ENCODE measurements at places on chromosomes 2 and 18.

- no peak for DNase-seq
These were observed 75.7 kb downstream of the TTC21B start for GRCh38 chr2:165877565-165878550.

DNA sequence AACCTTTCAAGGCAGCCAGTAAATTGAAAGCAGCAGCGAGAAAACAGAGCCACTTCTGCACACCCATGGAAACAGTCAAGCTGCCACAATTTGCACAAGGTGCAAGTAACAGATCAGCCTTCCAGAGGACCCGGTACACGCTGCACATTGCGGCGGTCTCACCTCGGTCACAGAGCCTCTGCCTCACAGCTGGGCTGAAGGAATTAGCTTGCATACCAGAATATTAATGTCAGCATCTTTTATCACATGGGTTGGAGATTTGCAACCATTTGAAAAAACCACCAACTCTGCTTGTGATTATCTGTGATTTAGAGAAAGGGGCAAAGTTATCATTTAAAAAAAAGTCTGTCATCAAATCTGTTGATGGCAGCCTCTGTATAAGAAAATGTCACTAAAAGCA, 330.5 kb upstream of the TCF4 start:
- no peak for DNase-seq

GRCh38 chr2:200828572-200829257, 17.0 kb downstream of the BZW1 start:
- no peak for DNase-seq

DNA sequence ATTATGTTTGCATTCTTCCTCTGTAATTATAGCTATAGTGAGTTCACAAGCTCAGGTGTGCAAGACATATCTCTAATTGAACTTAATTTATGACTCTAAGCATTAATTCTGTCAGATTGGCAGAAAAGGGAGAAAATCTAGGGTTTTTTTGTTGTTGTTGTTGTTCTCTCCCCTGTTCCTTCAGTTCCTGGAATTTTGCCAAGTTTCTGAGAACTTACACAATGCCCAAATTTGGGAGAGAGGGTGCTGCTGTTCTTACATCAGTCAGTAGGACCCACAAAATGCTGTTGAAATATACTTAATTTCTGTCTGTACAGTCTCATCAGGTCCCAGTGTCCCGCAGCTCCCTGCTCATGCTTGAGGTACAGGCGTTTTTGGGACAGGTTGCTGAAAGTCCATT, 221.8 kb upstream of the RBMS1 start:
- DNase-seq, result no peak

GRCh38 chr2:10591207-10591606, 98.6 kb downstream of the NOL10 start:
- DNase-seq, result no peak

Measured in hepatic stellate cell (primary cell).